CD4-positive, alpha-beta T cell treated with Interleukin-1 beta for 1 hour (primary cell): ENCODE measurements at places on chromosomes 5 and 9.

DNA sequence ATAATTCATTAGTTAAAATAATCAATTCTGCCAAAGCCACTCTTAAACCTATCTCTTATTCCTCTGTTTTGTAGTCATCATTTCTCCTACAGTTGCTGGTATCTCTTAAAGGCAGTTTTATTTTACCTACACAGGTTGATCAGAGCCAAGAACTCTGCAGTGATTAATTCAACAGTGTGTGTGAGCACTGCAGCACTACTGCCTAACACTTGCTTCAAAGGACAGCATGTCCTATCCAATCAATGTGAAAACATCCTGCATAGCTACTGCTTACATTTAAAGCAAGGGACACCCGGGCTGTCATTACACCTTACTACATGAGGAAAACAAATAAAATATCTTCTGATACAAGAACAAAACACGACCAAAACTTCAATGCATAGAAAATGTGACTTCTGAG lies 45.1 kb upstream of the HK3 start:
- no peak for DNase-seq

DNA sequence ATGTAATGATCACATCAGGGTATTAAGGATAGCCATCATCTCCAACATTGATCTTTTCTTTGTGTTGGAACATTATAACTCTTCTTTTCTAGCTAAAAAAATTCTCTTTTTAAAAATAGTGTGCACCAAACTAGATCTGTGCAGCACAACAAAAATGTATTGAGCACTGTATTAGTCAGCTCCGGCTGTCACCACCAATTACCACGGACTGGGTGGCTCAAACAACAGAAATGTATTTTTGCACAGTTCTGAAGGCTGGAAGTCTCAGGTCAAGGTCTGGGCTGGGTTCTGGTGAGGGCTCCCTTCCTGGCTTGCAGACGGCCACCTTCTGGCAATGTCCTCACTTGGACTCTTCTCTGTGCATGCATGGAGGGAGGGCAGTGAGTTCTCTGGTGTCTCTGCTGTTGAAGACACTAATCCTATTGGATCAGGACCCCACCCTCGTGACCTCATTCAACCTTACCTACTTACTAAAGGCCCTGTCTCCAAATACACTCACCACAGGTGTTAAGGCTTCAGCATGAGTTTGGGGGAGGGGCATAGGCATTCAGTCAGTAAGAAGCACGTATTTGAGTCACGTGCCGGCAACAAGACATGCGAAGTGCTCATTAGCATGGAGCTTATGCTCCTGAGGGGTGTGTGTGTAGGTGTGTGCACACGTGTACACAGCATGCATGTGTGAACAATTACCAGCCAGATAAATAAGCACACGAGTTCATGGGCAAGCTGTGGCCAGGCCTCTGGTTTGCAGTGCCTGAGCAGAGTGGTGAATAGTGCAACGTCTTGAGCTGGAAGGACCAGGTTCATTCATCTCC lies 89.4 kb upstream of the SH3PXD2B start:
- DNase-seq: no peak

DNA sequence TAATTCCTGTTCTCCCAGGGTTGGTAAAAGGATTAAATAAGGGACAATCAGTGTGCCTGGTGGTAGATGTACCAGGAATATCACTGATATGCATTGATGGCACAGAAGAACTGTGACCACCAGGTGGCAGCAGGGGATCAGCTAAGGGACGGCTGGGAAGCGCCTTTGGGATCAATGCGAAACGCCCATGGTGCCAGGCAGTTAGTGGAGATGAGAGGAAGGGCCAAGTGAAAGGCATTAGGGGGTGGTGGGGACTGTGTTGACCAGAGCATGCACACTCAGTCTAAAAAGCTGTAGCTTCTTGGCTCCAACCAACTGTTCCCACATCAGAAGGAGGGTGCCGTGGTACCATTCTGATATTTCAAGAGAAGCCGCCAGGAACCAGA lies 55.6 kb downstream of the ARHGEF37 start:
- DNase-seq: no peak

DNA sequence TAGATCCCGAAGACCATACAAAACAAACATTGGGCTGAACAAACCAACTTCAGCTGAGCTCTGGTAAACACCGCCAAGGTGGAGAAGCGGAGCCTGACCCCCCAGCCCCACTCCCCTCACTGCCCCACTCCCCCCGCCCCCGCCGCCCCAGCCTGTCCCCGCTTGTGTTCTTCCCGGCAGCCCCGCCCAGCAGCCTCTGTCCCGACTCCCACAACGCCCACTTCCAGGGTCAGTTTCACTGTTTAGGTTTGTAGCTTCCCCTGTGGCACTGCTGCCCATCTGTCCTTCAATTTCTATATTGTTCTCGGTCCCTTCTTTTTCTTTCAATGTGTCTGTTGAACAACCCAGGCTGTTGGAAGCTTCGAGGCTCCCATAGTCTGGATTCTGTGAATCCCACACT lies 112.0 kb upstream of the CACNA1B start:
- DNase-seq: no peak

DNA sequence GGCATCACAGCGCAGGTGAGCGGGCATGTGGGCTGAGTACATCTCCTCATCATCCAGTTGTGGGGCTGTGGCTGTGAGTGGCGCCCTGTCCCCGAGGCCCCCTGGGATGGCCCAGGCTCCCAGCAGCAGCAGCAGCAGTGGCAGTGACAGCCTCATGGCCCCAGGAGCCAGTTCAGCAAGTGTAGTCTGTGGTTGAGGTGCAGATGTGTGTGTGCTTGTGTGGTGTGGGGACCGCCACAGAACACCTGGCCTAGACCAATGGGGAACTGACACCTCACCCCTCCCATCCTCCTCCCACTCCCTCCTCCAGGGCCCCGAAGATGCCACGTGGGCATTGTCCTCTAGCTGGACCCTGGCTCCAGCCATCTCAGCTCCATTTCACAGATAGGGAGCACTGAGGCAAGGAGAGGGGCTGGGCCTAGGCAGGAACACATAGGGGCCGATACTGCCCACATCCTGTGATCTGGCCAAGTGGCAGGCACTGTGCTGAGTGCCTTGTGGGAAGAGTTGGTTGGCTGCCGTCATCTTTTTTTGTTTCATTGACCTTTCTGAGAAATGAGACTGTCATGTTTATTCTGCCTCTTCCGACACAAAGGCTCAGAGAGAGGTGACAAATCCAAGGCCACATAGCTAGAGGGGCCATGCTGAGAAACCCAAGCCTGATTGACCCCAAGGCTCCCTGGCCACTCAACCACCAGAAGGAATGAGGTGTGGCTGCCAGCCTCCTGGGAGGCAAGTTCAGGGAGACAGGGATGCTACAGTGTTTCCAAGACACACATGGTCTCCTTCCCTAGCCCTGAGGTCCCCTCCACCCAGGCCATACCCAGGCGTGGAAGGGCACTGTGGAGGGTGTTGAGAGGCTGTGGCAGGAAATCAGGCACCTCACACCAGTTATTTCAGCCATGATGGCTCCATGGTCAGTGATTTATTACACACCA lies at the start of gene MZB1:
Gene MZB1, minus strand, starts transcription at position 213 of the 938 bp plus-strand sequence. Its CDS starts 57 bp downstream, at position 156.
- DNase-seq: peak; percentile 76

DNA sequence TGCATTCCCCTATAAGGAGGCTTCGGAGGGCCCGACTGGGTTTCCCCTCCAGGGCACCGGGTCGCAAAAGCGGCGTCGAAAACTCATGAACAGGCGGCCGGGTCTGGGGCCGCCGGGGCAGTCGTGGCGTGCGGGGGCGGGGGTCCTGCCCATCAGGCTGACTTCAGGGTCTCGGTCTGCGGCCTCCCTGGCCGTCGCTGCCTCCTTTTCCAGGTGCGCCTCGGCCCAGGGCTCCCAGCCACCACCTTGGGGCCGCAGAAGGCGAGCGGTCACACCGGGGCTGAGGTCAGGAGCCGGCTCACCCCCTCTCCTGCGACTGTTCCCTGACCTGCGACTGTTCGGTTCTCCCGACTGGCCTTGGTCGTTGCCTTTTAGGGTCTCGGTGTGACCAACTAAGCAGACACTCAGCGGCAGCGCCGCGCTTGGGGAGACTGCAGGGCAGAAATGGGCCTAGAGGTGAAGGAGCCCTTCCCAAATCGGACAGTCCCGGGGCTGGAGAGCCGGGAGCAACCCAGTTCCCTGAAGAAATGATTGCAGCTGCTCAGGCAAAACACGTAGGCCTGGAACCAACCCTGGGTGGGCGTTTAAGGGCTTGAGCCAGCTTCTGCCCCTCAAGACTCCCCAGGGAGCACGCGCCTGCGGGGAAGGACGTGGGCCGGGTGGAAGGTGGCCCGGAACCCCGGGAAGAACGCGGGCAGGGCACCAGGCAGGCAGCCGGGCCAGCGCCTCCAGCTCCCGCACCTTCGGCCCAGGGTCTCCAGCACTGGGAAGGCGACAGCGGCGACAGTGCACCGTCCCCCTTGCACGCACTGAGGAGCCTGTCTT lies 11.2 kb downstream of the IRX2 start:
- DNase-seq: no peak

GRCh38 chr5:174305241-174305681 lies 259.8 kb downstream of the NSG2 start:
- no peak for DNase-seq

DNA sequence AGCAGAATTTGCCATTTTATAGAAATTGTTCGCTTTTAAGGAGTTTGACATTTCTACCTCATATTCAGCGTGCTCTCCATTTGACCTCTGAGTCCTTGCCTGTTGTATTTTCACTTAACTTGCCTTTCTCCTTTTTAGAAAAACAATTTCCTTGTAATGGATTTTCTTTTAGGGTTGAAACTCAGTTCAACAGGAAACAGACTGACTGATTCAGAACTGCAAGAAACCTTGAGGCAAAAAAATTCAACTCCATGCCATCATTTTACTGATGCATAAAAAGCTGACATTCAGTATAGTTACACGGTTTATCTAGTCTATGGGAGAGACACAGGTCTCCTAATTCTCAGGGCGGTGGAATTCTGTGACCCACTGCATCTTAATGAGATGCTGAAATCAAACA lies 59.8 kb downstream of the MRPS30 start:
- no peak for DNase-seq

GRCh38 chr5:170353011-170353761 lies 36.0 kb downstream of the KCNMB1 start:
- DNase-seq: no peak

GRCh38 chr5:165999693-166000320 lies 2291.6 kb upstream of the WWC1 start:
- DNase-seq: no peak

- no peak for DNase-seq
Measured at GRCh38 chr5:116011046-116011445, 21.2 kb upstream of the ARL14EPL start.

DNA sequence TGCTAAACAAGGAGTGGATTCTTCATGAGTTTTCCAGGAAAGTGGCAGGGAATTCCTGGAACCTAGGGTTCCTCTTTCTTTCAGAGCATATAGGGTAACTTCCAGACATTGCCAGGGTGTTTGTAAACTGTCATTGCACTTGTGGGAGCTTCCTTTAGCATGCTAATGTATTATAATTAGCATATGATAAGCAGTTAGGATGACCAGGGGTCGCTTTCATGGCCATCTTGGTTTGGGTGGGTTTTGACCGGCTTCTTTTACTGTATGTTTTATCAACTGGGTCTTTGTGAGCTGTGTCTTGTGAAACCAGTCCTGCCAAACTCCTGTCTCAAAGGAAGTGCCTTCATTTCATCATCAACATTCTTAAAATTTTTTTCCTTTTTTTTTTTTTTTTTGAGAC lies 11.9 kb upstream of the MELK start:
- no peak for DNase-seq

GRCh38 chr9:18255747-18256146 lies 218.2 kb upstream of the ADAMTSL1 start:
- DNase-seq: no peak

GRCh38 chr5:16736158-16736995 lies 119.6 kb upstream of the RETREG1 start:
- DNase-seq: no peak

DNA sequence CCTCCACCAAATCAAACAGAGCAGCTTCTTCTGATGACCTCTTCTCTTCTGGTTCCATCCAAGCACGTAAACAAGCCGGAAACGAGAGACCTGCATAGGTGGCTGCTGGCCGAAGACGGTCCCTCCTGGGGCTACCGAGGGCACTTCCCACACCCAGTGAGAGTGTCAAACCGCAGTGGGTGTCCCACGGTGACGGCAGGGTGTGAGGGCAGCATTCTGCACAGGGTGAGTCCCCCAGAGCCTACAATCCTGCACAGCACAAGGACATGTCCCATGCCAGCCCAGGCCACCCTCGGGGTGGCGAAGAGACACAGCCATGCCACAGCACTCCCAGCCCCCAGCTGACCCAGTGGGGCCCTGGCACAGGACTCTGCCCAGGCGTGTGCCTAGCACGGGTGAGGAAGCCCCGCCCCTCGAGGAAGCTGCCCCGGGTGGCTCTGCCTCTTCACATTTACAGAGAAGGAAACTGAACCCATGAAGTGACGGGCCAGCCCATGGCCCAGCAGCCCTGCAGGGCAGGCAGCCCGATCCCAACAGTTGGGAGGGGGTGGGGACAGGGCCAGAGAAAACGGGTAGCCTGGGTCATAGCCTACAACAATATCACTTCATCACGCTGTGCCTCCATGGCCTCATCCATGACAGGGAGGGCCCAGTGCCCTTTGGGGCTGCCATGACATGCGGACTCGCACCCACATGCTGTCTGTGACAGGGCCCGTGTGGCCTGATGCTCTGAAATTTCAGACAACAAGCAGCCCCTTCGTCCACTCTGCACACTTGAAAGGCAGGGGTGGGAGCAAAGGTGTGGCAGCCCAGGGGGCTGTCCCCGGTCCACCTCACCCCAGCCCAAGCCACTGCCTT lies 43.2 kb downstream of the SEMA4D start:
- no peak for DNase-seq

- DNase-seq: no peak
Measured at GRCh38 chr5:98065261-98065909, 708.1 kb upstream of the RGMB start.

GRCh38 chr5:136208916-136209315 lies 16.0 kb upstream of the SMIM32 start:
- no peak for DNase-seq

DNA sequence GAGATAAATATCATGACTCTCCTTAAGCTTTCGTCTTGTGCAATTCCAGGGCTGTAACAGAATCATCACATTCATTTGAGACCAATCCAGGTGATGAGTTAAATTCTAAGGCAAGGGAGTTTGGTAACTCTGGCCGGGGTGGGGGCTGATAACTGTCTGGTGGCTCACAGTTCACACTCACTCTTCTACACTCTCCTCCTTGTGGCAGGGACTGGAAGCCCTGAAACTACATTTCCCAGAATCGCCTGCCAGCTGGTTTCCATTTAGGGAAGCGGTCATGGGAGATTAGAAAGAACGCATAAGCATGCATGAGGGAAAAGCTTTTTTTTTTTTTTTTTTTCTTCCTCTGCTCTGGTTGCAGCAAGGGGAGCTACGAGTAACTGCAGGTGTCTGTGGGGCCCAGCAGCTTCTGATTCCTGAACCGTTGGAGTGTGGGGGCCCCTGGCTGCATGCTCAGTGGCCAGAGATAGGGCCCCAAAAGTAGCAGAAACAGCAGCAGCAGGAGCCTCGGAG lies 154.8 kb upstream of the TBC1D2 start:
- no peak for DNase-seq

- no peak for DNase-seq
Measured at GRCh38 chr9:126854734-126855133, 5.7 kb upstream of the ZBTB34 start.
